Cardiac septum (tissue), 1 donor: ENCODE measurements at places on chromosomes 11 and 22. TPM values are rescaled to one million over a fixed set of nuclear protein-coding genes. Genes with fewer than 3 reads are reported as not detected.

OR2AG1 gene
- total RNA-seq, result not detected

NXPE4 gene
- total RNA-seq, result not detected

SORL1 gene
- total RNA-seq, result 8.0 TPM

NRGN gene
- total RNA-seq, result 6.4 TPM

PTH gene
- total RNA-seq, result not detected

TMEM121B gene
- 1.0 TPM for total RNA-seq

SLCO2B1 gene
- total RNA-seq, result 14.3 TPM

CST6 gene
- 1.5 TPM for total RNA-seq

GRCh38 chr22:22895776-22896445 lies 8.3 kb downstream of the IGLL5 start:
- peak; percentile 19 for DNase-seq

DNA sequence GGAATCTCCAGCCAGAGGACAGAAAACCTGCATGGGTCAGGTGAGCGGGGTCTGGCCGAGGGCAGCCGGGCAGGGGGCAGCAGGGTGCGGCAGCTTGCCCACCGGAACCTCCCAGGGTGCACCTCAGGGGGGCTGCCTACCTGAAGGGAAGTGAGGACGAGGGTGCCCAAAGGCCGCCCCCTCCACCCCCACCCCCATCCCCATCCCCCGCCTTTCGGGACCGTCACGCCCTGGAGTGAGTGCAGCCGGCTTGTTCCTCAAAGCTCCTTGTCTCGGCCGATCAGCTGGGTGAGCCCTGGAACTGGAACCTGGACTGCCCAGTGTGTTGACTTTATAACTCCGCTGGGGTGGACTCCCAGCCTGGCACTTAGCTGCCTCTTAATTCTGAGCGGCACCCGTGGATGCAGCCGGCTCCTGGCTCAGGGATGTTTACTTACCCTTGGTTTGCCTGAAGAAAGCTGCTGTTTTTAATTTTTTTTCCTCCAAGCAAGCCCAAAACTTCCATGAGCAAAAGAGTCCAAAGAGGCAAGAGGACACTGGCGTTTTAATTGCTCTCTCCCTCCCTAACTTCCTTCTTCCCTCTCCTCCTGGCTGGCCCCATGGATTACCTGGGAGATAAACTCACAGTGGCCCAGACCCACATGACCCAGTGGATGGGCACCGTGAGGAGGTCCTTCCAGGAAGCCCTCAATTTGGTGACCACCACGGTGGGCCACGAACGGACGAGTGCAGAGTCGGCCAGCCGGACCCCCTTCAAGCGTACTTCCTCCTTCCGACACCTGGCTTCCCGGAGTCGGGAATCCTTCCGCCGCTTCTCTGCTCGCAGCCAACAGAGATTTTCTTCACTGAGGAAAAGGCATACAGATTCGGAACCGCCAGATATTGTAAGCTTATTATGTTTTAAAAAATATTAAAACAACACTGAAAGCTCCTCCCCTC lies 87.8 kb upstream of the CRYBB3 start:
- DNase-seq, result no peak

- peak; percentile 36 for DNase-seq
Observed at GRCh38 chr11:204587-205109, 2.6 kb downstream of the BET1L start.

- DNase-seq, result no peak
Observed at GRCh38 chr11:11444027-11444803, 91.2 kb upstream of the CSNK2A3 start.

DNA sequence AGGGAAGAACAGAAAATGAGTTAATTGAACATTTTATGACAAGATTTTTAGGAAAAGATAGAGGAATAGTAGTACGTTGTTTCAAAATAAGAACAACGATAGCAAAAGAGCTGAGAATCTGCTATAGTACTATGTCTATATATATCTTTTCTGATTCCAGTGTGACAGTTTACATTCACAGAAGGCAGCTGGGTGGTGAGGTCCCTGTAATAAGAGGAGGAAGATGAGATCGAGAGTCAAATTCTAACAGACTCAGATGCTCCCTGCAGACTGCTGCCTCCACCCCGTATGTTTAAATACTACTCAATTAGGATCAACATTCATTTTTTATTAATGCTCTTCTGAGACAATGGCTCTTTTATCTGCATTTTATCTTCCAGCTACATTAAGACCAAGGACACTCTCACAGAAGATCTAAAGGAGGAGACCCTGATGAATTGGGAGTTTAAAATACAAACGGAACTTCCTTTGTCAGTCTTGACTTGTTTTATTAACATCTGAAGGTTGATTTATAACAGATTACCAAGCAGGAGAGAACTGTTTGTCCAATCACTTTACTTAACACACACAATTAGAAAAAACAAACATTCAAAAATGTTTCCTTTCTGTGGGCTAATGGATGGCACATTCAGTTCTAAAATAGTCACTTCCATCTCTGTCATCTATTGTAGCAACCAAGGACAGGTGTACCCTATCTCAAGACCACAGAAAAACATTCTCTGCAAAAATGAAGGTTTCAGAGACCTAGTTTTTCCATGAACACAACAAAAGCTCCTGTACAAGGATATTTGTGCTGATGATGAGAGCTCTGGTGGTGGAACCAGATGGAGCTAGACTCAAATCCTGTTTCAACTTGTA lies 240.2 kb downstream of the CADM1 start:
- DNase-seq, result no peak

DNA sequence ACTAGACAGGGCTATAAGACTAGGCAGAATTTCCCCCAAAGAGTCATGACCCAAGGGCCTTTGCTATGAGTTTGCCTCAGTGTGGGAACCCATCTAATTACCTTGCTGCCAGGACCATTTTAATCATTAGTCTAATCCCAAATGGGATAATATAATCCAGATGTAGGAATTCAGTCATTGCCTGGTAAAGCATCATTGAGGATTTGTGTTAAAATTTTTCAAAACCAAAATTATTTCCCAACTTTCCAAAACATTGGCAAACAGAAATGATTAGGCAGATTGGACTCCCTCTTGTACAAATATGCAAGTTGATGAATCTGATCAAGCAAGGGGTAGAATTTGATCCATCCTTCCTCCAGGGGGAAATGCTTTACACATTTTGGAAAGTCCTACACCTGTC lies 16.2 kb upstream of the MMP13 start:
- DNase-seq, result no peak

DNA sequence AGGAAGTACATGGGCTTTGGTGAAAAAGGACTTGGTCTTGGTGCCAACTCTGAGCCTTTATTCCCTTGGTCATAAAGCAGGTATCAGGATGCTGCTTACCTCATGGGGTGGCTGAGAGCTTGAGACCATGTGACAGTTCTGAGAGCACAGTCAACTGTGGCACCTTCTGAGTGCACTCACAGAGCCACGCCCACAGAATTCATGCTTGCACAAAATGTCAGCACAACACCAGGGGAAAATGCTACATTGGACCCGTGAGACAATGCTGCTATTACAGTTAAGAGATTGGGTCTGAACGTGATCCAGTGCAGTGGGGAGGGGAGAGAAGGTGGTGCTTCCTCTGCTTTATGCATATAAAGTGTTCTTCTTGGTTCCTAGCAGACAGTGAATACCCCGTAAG lies 79.5 kb upstream of the SPON1 start:
- no peak for DNase-seq

- DNase-seq, result no peak
Observed at GRCh38 chr11:123434911-123435310, 4.8 kb downstream of the GRAMD1B start.

GRCh38 chr22:24208012-24208749 lies 26.9 kb downstream of the SUSD2 start:
- DNase-seq, result no peak

DNA sequence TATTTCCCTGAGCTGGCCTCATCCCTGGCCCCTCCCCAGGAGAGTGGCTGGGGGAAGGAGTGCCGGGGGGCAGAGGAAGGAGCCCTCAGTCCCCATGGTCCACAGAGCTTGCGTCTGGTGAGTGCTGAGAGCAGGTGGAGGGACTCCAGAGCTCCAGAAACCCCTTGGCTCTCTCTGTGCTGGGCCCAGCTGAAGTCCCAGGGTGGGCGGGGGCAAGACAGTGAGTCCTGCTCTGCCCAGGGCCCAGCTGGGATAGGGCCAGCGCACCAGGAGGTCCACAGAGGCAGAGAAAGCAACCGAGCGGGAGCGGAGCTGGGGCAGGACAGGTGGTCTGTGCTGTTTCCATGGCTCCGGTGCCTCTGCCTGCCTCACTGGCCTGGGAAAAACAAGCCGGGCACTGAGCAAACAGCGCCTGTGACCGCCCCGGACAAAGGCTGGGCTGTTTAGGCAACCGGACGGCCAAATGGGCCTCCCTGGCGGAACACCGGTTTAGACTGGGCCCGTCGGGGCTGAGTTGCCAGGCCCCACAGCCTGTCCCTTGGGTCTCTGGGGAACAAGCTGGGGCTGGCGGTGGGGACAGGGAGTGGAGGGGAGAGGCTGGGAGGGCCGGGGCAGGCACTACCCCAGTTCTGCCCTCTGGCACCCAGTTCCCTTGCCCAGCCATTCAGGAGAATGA lies 34.1 kb upstream of the WNT7B start:
- DNase-seq, result peak; percentile 70

DNA sequence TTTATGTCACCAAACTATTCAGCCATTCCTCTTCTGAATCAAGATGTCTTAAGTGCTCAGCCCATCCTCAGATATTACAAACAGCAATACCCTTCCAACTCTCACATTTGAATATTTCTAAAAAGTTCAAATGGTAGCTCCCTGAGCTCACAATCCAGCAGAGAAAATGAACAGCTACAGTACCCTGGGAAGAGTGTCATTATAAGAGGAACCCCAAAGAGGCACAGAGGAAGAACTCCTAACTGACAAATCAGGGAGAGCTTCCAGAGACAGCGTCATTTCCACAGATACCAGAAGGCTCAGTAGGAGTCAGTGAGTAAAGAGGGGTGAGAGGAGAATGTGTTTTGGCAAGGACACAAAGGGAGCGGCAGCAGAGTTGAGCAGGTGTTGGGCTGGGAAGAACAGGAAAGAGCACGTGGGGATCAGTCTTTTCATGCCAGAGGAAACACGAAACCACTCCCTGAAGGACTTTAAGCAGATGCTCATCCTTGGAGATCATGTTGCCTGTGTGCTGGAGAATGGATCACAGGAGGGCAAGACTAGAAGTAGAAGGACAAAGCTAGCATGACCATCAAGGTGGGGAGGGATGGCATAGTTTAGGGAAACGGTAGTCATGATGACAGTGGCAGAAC lies 4.3 kb downstream of the CLTCL1 start:
- no peak for DNase-seq

- DNase-seq, result no peak
Observed at GRCh38 chr11:31757260-31757835, 53.8 kb downstream of the PAX6 start.

- no peak for DNase-seq
Observed at GRCh38 chr22:29257751-29258181, 10.0 kb downstream of the RHBDD3 start.

- DNase-seq, result no peak
Observed at GRCh38 chr22:33656808-33657628, 263.3 kb downstream of the LARGE1 start.

DNA sequence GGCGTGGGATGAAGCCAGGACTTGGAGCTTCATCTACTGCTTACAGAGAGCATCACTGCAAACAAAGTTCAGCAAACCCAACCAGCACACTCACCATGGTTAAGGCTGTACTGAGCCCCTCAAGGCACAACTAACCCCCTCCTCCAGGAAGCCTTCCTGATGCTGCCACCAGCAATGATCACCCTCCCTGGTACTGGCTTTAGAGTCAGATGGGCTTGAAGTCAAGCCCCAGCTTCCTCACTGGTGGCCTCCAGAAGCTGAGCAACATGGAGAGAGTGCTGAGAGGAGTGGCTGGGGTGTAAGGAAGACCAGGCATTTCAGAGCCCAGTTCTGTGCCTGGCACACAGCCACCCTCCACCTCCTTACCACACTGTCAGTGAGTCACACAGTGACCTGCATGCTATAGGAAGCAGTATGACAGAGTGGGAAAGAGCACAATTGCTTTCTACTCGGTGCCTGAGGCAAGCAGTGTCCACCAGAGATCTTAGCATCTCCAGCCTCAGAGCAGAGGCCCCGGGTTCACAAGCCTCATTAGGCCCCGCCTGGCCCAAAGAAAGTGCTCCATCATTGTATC lies 24.7 kb upstream of the BAIAP2L2 start:
- DNase-seq, result peak; percentile 31

- DNase-seq, result no peak
Observed at GRCh38 chr11:129825380-129825779, 9.7 kb downstream of the TMEM45B start.

DNA sequence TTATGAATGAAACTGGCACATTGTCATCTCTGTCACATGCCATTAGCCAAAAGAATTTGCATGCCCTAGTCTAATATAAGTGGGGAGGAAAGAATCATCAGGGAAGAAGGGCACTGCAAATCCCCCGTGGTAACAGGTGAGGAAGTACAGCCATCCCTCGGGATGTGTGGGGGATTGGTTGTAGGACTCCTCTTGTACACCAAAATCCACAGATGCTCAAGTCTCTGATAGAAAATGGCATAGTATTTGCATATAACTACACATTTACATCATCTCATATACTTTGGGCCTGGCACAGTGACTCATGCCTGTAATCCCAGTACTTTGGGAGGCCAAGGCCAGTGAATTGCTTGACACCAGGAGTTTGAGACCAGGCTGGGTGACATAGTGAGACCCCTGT lies 109.7 kb downstream of the HIPK3 start:
- no peak for DNase-seq

GRCh38 chr11:110679323-110679975 lies 32.8 kb downstream of the ARHGAP20 start:
- DNase-seq, result no peak

DNA sequence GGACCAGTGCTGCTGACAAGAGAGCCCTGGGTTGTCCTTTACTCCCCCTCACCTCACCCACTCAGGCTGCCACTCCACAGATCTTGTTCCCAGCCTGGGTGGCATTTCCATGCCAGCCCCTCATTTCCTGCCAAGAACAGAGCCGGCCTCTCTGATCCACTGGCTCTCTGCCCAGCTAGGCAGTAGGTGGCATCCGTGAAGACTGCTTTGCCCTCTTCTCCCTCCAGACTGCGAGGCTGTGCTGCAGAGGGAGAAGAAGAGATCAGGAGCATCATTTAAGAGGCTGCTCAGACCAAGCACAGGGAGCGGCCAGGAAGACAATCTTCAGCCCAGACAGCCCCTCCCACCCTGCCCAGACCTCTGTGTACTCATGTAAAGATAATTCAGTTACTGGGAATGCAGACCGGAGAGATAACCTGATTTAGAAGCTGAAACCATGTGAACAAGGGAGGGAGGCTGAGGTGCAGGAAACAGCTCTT lies 126.9 kb upstream of the NCAM1 start:
- DNase-seq, result peak; percentile 85

DNA sequence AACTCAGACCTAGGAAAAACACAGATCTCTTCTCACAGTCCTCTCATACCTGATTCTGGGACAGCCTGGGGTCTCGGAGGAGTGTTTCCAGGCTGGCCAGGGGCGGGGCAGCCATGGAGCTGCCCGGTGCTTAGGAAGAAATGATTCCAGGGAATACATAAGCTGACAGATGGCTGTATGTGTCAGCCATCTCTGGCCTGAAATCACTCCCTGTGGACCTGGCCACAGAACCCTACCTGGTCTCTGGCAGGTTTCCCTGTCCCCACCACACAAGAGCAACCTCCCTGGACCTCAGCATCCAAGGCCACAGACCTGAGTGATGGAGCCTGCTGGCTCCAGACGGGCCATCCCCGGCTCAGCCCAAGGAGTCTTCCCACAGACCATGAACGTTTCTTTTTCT lies 10.0 kb downstream of the GGA1 start:
- no peak for DNase-seq
